ENCODE measurements at places on chromosomes 3 and 15. TPM values are rescaled to one million over a fixed set of nuclear protein-coding genes. Genes with fewer than 3 reads are reported as not detected.

The GAP43 gene
- total RNA-seq = not detected

The SMCO1 gene
- not detected for total RNA-seq

DNA sequence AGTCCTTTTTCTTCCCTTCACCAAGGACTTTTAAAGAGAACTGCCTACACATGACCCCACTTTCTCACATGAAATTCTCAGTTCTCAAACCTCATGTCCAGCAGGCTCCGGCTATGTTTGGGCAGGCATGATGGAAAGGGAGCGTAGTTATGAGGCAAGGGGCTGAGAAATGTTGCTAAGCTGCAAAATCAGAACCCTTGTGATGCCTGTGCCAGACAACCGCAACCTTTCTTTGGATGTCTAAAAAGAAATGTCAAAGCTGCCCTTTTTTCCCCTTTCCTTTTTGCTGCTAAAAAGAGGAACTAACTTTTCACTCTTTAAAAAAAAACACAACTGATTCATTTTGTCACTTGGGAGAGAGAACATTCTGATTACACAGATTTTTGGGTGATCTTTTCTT, 19.2 kb downstream of the GNB4 start:
- H3K27me3 ChIP-seq = no peaks in the 10 kb centered on the region
- no peak overlapping the region for H3K27ac ChIP-seq
- DNase-seq = no peak
- H3K36me3 ChIP-seq = no peaks in the 10 kb centered on the region
- H3K4me3 ChIP-seq = no peak overlapping the region

GRCh38 chr3:8509961-8510360, 8.3 kb downstream of the LMCD1 start:
- H3K27me3 ChIP-seq = no peaks in the 10 kb centered on the region
- H3K4me1 ChIP-seq = no peaks in the 10 kb centered on the region
- DNase-seq = peak; percentile 47
- no peak overlapping the region for H3K27ac ChIP-seq

DNA sequence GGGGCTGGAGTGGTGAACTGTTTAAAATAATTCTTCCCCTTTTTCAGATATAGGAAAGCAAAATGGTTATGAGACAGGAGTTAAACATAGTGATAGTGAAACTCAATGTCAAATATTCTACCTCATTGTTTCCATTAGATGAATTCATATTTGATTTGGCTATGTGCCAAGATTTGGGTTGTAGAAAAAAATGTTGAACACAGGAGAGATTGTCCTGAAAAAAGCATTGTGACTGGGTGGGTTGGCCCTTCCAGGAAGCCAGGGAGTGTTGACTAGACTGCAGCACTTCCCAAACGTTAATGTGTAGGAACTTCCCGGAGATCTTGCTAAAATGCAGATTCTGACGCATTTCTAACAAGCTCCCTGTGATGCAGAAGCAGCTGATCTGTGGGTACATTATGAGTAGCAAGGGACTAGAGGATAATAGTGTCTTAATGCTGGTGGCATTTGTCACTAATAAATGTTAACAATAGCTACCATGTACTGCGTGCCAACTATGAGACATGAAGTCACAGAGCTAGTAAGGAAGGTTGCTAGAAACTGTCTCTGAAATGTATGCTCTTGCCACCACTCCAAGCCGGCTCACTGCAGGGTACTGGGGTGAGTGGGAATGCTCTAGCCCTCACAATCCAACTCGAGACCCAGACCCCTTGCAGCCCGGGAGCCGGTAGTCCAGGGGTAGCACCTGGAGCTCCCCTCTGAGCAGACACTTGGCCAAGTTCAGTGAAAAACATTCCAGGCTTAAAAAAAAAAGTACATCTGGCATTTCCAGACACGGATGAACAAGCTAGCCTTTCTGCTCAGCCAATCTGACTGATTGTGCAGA, 120.6 kb downstream of the CD47 start:
- no peaks in the 10 kb centered on the region for H3K4me1 ChIP-seq
- DNase-seq = no peak
- no peaks in the 10 kb centered on the region for H3K27me3 ChIP-seq
- no peaks in the 10 kb centered on the region for H3K36me3 ChIP-seq
- H3K27ac ChIP-seq = no peak overlapping the region
